DMS53 (cell line): ENCODE measurements at places on chromosomes 7 and 10.
A peak's percentile ranks its signal among the peaks of the same experiment; 100 is the strongest.

DNA sequence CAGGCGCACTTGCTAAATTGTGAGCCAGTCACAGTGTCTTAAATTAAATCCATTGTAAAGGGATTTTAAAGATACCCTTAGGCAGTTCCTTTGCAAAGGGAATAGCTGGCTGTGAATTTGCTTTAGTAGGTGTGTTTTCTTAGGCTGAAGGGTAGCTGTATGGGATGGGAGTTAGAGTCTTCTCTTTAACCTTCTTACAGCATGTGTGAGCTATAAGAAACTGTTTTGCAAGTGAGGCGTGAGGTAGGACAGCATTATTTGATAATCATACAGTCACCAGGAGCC is 5.2 kb downstream of the EEPD1 start:
- no peak for DNase-seq

GRCh38 chr7:17159500-17160037 is 138.9 kb upstream of the AHR start:
- DNase-seq = no peak

GRCh38 chr10:124906551-124907001 is 35.3 kb upstream of the ZRANB1 start:
- DNase-seq = no peak

DNA sequence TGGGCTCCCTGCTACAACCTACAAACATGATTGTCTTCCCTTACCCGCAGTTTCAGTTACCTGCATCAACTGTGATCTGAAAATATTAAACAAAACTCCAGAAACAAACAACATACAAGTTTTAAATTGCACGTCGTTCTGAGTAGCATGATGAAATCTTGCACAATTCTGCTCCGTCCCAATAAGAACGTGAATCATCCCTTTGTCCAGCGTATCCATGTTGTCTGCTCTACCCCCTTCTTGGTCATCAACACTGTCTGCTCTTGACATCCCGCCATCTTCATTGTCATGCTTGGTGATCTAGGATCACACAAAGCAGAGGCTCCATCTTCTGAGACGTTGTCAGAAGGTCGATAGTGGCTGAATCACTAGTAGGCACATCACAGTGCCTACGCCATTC is 53.9 kb downstream of the ACADSB start:
- DNase-seq = no peak

GRCh38 chr10:70982443-70982842 is 94.1 kb upstream of the PCBD1 start:
- DNase-seq = no peak

DNA sequence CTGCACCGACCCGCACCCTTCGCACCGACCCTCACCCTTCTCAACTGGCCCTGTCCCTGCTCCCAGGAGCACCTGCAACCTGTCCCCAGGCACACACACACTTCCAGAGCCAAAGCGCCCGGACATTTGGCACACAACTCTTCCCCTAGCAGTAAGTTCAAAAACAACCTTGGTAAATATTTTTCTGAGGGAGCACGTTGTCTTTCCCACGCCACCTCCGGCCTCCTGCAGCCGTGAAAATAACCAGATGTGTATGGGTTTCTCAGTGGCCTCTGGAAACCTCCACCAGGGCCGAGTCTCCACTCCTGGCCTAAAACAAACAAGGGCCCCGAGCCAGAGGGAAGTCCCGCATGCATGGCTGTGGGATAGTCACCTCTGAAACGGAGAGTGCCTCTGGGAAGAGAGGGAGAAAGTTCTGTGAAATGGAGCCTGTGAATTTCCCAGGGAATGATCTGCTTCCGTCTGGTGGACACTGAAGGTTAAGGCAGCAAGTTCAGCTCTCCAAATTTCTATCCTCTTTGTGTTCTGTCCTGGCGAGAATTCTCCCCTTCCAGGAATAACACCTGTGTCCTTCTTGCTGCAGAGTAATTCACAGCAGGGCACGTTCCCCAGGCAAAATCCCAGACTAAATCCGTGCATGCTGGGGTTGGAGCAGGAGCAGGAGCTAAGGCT is 15.8 kb downstream of the PODXL start:
- peak; percentile 25 for DNase-seq

DNA sequence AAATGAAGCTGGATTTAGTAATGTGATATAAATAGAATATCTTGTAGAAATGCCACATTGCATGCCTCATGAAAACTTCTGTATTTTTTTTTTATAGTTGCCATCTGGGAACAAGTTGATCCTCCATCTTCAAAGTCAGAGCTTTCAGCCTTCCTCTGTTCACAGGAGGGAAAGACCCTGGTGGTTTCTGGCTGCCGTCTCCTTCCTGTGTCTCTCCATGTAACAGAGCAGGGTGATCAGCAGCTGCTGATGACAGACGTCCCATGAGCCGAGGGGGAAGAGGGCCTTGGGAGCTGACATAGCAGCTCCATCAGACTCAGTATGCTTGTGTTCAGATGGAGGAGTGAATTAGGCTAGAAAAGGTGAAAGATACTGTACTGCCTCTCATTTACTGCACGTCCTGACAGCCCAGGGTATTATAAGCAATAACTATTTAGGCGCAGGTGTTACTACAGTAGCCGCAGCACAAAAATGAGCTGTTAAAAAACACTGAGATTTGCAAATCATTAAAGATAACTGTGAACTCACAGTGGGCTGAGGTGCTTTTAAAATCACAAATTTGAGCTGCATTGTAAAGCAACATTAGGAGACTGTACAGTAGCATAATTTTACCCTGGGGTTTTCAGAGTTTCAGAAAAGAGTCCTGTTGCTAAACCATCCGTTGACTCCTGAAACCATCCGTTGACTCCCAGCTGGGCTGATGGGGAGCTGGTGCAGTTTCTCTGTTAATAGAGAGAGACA is 103.3 kb downstream of the CFAP58 start:
- DNase-seq = no peak

DNA sequence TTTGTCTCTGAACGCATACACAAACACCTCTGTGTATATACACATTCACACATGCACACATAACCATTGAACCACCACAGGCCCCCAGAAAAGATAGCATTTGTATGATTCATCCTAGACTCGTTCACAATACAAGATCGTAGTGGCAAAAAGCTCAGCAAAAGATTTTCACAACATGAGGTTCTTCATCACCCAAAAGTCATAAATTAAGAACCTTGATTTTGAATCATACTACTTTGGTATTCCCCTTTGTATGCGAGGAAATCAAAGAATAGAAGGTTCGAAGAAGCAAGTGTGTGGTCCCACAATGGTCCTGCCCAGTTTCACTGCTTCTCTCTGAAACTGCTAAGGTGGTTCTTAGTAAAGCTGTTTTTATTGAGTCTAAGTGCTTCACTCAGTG is 200.7 kb downstream of the CELF2 start:
- no peak for DNase-seq

DNA sequence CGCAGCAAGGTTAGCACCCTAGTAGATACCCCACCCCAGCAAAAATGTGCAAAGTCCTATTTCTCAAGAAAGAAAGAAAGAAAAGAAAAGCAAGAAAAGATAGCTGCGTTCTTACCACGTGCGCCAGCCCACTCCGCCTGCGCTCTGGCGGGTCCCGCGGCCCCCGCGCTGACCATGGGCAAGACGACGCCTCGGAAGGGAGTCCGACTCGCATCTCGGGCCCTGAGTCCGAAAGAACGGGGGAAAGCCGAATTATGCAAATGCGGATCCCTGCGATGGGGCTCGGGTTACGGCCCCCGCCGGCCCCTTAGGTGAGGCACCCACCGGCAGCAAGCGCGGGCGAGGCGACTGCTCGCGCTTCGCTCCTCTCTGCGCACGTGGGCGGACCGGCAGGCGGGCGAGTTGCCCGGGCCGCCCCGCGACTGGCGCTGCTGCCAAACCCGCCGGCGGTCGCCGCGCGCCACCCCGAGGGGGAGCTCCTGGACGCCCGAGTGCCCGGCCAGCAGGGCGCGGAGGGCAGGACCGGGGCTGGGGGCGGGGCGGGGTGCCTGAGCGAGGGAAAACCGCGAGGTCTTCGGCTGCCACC is 2.4 kb upstream of the EGR2 start:
- peak; percentile 80 for DNase-seq

- DNase-seq = peak; percentile 16
Observed at GRCh38 chr7:118250860-118251494, 26.5 kb downstream of the ANKRD7 start.

- no peak for DNase-seq
Observed at GRCh38 chr7:140082770-140083169, 20.0 kb upstream of the PARP12 start.

DNA sequence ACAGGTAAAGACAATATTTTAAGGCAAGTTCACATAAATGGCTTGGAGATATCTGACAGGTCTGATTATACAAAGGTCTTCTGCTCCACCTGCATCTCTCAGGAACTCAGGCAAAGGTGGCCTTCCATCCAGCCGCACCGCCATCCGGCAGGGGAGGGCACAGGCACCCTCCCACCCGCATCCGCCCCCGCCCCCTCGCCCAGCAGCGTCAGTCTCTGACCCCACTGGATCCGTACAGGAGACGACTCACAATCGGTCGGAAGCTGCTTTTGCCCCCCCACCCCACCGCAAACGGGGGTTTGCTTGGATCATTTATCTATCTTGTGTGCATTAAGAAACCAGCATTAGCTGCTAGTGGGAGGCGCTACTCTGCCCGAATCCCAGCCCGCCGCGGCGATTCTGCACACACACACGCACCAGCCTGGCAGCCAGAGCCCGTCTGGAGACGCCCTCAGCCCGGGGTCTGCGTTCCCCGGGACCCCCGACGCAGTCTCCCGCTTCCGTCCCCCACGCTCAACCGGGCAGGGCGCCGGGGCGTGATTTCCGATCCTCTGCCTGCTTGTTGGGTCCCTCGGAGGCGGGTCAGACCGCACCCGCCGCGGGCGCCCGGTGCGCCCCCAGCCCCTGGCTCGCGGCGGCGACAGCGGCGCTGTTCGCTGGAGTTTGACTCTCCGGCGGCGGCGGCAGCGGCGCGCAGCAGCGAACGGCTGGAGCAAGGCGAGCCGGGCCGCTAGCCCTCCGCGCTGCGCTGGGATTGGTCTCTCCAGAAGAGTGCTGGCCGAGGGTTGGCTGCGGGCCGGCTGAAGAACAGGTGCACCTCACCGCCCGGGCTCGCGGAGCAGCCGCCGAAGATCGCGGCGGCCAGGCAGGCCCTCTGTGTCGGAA is 820 bp upstream of the NRG3 start:
- DNase-seq = peak; percentile 93

- DNase-seq = peak; percentile 20
Observed at GRCh38 chr7:43647673-43648472, 65.0 kb downstream of the STK17A start.

- DNase-seq = peak; percentile 44
Observed at GRCh38 chr10:23975431-23975830, 233.5 kb upstream of the KIAA1217 start.

DNA sequence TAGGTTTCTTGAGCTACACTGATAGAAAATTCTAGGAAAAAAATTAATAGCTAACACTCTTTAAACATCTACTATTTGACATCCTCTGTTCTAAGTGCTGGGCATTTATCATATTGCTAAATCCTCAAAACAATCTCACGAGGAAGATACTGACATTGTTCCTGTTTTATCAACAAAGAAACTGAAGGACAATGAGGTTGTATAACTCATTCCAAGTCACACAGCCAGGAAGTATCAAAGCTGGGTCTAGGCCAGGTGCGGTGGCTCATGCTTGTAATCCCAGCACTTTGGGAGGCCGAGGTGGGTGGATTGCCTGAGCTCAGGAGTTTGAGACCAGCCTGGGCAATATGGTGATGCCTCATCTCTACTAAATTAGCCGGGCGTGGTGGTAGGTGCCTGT is 51.6 kb upstream of the IL6 start:
- DNase-seq = peak; percentile 68

DNA sequence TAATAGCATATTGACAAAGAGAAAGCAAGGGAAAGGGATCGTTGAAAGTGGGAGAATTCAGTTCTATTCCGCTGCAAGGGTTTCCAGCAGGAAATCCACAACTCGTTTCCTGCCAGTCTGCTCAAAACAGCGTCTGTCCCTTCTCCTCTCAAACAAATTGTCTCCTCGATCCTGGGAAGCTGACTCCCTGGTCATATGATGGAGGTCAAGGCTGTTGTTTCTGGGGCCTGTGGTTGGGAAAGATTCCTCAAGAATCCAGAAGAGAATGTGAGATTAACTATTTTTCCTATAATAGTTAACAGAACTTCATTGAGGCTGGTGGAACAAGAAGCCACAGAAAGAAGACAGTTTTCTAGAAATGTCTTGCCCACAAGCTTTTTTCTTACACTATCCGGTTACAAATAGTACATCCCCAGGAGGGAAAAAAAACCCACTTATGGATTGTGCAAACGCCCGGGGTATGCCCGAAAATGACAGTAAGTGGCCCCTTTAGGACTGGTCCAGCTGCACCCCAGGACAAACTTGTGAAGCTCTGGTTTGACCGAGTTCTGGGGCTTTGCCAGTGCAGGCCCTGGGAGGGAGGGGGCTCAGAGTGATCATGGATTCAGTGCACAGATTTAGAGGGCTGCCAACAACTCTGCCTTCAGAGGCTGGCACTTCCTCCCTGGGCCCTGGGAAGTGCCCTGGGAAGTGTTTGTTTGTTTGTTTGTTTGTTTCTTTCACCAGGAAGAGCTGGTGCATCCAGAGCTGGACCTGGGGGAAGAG is 49.4 kb upstream of the CTBP2 start:
- no peak for DNase-seq

DNA sequence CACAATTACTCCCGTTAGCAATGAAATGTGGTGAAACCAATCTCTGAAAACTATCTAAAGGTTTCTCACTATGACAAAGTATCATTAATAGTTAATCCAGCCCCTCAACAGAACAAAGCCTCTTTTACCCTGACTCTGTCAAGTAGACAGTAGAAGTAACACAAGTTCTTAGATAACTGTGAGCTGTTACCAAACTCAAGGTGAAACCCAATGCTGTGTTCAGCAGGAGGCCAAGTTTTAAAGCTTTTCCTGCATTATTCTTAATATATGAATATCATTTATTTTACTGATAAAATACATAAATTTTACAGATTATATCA is 109.1 kb downstream of the SRPK2 start:
- DNase-seq = no peak

DNA sequence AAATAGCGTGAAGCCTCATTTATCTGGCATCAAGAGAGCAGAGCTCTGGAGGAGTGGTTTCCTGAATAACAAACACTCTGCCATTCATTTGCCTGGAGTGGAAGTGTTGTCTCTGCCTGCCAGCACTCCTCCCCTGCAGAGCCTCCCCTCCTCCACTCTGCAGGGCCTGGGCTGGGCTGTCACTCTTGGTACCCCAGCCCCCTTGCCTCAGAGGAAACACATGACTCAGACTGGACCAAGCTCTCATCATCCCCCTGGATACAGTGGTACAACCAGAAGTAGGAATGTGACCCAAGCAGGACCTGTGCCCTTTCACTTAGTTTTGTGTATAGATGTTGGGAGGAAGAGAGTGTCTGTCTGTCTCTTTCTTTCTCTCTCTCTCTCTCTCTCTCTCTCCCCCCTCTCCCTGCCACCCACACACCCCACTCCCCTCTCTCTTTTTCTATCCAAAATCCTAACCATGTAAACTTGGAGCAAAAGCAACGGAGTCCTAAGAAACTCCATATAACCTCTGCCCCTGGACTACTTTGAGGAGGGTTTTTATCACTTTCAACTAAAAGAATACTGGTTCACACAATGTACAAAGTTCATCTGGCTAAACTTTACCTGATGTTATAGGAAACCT is 43.9 kb downstream of the DOCK4 start:
- DNase-seq = peak; percentile 92

- no peak for DNase-seq
Observed at GRCh38 chr10:12327074-12327473, 22.3 kb upstream of the CAMK1D start.

GRCh38 chr10:21488957-21489446 is 36.5 kb downstream of the SKIDA1 start:
- no peak for DNase-seq

- DNase-seq = no peak
Observed at GRCh38 chr10:116452338-116452720, 24.7 kb downstream of the PNLIPRP3 start.

GRCh38 chr10:789831-790701 is 100.6 kb upstream of the DIP2C start:
- DNase-seq = peak; percentile 71
